ENCODE measurements at places on chromosomes 12 and 14.

DNA sequence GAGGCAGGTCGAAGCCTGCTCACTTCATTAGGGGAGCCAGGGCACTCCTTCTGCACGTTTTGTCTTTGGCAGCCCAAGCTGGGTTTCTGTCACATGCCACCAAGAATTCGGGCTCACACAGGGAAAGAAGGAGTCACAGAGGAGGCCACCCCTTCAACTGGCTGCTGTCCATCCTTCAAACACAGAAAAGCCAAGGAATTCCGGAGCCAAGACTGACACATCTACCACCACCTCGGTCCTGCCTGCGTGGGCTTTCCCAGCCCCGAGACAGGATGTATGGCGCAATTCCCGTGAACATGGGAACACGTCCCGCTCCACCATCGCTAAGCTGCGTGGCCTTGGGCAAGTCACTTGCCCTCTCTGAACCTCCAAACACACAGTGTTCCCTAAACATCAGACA, 70.4 kb downstream of the NCOR2 start:
- DNase-seq: no peak

DNA sequence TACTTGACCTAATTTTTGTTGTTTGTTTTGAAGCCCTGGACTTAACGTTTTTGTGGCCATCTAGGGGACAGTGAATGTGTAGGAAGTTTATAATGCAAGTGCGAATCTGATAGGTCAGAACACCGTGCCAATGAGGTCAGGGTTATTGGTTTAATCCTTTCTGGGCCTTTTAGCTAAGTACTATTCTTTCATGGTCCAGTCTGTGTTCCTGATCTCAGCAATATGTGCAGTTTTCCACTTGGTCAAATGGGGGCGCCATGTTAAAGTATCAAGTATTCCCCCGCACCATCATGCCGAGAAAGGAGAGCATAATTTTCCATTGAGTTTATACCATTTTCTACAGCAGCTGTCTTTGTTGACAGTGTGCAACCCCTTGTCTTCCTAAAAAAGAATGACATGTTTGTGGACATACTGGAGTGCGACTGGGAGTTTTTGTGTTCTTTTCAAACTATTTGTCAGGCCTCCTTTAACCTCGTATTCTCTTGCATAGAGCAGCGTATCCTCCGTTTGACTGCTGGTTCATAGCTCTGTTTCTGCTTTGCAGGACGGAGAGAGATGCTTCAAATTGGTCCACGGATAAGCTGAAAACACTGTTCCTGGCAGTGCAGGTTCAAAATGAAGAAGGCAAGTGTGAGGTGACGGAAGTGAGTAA, 1.3 kb downstream of the AHSA1 start:
- DNase-seq: peak; percentile 81

DNA sequence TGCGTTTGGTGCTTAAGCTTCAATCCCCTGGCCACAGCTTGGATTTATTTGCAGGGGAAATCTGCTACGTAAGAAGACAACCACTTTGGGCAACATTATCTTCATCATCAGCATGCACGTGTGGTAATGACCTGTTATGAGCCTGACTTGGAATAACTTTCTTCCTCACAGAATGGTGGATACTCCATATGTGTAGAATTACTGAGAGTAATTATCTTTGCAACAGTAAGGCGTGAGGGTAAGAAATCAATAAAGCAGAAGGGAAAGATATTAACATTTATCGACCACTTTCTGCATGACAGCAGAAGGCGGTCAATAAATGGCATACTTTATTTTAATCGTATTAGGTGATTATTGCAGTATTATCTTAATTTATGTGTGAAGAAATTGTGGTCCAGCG, 152.7 kb downstream of the RGS6 start:
- DNase-seq: no peak

- no peak for DNase-seq
Observed at GRCh38 chr12:68260153-68260552, 6.7 kb upstream of the IL22 start.

GRCh38 chr14:64671591-64671990, 32.6 kb upstream of the PLEKHG3 start:
- DNase-seq: no peak

GRCh38 chr12:116226026-116226425, 51.5 kb downstream of the MED13L start:
- DNase-seq: no peak

- DNase-seq: peak; percentile 90
Observed at GRCh38 chr14:23120541-23121251, 1.6 kb upstream of the CEBPE start.

GRCh38 chr12:14962153-14962539, 745 bp upstream of the ARHGDIB start:
- DNase-seq: no peak

- DNase-seq: no peak
Observed at GRCh38 chr14:90039253-90040010, 22.4 kb upstream of the KCNK13 start.

DNA sequence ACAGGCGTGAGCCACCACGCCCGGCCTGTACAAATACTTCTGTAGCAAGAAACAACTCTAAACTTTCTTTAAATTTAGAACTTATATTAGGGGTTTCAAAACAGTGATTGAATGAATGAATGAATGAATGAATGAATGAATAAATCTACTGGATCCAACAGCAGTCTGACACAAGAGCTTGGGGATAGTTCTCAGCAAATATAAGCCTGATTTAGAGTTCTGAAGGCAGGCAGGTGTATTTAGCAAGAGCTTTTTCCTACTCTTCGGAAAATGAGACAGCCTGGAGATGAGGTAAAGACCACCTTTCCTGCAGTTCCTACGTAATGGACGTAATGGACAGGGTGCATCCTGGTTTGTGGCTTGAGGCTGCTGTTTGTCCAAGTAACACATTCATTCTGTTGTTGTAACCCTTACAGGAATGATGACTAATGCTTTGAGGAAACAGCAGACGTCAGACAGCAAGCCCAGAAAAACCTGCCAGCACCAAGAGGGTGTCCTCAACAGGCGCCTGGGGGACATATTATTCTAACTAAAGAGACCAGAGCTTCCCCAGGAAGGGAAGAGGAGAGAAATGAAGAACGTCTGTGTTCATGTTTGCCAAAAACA, 277.4 kb upstream of the SOX5 start:
- DNase-seq: no peak

- no peak for DNase-seq
Observed at GRCh38 chr12:125015680-125016310, 22.4 kb downstream of the BRI3BP start.

DNA sequence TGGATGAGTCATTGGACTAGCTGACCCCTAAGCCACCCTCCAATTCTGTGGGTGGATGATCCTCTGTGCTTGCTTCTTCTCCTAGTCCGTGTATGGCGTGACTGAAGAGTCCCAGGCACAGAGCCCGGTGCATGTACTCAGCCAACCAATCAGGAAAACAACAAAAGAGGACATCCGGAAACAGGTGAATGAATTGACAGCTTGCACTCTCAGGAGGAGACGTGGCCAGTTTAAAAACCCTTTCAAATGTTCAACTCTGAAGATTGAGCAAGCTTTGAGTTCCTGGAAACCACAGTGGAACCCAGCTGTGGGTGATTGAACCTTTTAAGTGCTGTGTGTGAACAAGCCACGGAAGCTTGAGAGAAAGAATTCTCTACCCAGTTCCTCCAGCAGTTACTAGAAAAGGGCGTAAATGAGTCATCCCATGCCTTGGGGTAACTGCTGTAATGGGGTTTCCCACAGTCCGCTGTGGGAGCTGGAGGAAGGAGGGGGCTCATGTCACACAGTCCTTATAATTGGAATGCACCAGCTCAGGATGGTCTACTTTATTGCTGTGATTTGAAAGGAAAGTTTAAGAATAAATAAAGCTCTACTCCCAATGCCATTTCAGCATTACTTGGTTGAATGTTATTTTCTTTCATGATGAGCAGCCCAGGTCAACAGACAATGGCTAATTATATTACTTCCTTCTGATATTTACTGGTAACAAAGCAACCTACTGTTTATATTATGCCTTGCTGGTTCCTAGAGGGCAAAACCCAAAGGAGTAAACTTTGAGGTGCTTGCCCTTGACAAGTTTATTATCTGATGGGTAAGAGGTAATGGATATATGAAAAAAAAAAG, 417.0 kb downstream of the DPF3 start:
- DNase-seq: peak; percentile 71

- DNase-seq: no peak
Observed at GRCh38 chr14:88078525-88078924, 73.6 kb downstream of the GPR65 start.

- DNase-seq: no peak
Observed at GRCh38 chr14:95189367-95190132, 32.2 kb upstream of the DICER1 start.

- peak; percentile 15 for DNase-seq
Observed at GRCh38 chr14:105857826-105858675, 331.7 kb downstream of the TMEM121 start.

DNA sequence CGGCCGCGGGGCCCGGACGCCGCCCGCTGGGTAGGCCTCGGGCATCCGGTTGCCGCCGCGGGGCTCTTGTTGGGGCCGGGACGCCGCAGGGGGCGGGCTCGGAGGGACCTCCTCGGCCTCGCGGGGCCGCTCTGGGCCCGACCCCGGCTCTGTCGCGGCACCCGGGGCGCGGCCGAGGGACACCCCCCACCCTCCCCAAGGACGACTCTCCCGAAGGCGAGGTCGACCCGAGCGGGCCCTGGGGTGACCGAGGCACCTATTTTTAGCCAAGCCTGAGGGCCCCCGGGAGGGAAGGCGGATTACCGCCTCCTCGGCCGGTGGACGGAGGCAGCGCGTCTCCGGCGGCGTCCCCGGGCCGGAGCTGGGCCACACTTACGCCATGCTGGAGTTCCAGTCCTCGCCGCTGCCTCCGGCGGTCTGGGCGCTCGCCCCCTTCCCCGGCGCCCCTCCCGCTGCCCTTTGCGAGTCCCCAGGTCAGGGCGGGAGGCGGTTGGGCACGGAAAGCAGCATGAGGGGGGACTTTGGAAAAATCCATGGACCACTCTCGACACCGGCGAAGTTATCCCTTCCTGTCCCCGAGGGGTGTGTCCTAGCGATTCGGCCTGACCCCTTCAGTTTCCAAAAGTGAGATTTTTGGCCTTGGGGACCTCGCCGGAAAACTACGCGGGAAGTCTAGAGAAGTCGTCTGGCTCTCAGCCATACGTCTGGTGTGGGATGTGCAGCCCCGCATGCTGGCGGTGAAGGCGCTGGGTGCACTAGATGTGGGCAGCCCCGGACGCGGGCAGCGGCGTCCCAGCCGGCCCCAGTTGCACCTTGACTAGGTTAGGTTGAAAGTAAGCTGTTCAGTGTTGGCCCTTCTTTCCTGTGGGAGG, 699 bp downstream of the KTN1 start:
- DNase-seq: peak; percentile 66

GRCh38 chr12:47875746-47876439, 28.9 kb downstream of the VDR start:
- no peak for DNase-seq

- no peak for DNase-seq
Observed at GRCh38 chr14:26382901-26383685, 214.7 kb downstream of the NOVA1 start.

- DNase-seq: no peak
Observed at GRCh38 chr12:9179781-9180180, 28.4 kb downstream of the PZP start.

DNA sequence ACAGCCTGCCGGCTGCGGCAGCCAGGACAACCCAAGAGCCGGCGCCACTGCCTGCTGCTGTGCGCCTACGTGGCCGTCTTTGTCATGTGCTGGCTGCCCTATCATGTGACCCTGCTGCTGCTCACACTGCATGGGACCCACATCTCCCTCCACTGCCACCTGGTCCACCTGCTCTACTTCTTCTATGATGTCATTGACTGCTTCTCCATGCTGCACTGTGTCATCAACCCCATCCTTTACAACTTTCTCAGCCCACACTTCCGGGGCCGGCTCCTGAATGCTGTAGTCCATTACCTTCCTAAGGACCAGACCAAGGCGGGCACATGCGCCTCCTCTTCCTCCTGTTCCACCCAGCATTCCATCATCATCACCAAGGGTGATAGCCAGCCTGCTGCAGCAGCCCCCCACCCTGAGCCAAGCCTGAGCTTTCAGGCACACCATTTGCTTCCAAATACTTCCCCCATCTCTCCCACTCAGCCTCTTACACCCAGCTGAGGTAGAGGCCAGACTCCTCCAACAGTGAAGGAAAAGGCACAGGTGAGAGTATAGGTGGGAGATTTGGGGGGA, 10.3 kb downstream of the ZBTB39 start:
- peak; percentile 7 for DNase-seq

- no peak for DNase-seq
Observed at GRCh38 chr14:89493877-89494634, 77.0 kb upstream of the FOXN3 start.

- DNase-seq: no peak
Observed at GRCh38 chr14:51294951-51295525, 55.0 kb downstream of the TMX1 start.

- DNase-seq: no peak
Observed at GRCh38 chr14:86847140-86847539, 1145.8 kb downstream of the GALC start.

GRCh38 chr12:57086493-57087009, 2.4 kb upstream of the NAB2 start:
- peak; percentile 66 for DNase-seq

DNA sequence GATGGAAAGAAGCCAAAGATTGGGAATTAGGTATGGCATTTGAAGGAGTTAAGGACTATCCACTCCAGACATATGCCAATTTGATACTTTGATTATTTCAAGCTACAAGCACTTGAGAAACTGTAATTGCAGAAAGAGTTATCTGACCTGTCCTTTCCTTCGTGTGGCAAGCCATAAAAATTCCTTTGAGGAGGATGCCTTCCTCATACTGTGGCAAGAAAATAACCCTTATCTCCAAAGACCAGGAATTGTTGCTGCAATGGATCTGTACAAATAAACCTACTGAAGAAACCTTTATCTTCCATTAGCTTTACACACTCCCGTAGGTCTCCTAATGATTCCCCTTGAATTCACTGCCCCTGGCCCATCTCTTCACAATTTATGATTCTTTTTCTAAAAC, 165.1 kb upstream of the AMIGO2 start:
- DNase-seq: no peak

GRCh38 chr12:1429980-1430379, 164.4 kb downstream of the FBXL14 start:
- no peak for DNase-seq

DNA sequence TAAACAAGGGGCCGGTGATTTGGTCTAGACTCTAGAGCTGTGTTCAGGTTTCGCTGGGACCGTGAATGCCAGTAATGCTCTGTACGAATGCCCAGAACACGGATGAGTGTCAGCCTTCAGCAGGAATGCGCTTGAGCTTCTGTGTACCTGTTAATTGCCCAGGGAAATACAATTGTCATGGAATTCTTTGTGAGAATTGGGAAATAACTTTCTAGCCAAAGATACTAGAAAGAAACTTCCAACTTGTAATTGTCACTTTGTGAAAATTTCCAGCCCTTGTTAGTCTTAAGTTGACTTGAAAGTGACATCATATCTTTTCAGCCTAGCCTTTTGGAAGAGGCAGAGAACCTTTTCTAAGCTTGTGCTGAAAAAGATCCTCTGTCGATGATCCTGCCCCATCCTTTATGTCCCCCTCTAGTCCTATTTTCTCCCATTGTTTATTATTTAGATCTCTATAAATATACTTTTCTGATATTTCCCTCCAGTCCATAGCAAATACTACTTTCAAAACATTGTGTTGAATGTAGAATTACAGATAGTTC, 2.7 kb downstream of the CHST11 start:
- DNase-seq: no peak
